HCT116 (cell line): ENCODE measurements at places on chromosomes 12 and 14. TPM values are rescaled to one million over a fixed set of nuclear protein-coding genes. Genes with fewer than 3 reads are reported as not detected.

The ASCL1 gene
- total RNA-seq = not detected

The RECQL gene
- total RNA-seq = 21.3 TPM

The TBC1D30 gene
- 24.1 TPM for total RNA-seq

The SYT1 gene
- total RNA-seq = 44.9 TPM

The HOXC12 gene
- not detected for total RNA-seq

The SCYL2 gene
- 31.7 TPM for total RNA-seq

The RGS6 gene
- total RNA-seq = 4.7 TPM

The SERPINA4 gene
- 0.17 TPM for total RNA-seq

The INHBC gene
- total RNA-seq = 0.20 TPM

The DBX2 gene
- total RNA-seq = not detected

The NRL gene
- 0.66 TPM for total RNA-seq
